KBM-7 (cell line): ENCODE measurements at places on chromosomes 5 and 9.

- no peak for DNase-seq
Measured at GRCh38 chr9:136901516-136902258, 15.4 kb downstream of the TRAF2 start.

DNA sequence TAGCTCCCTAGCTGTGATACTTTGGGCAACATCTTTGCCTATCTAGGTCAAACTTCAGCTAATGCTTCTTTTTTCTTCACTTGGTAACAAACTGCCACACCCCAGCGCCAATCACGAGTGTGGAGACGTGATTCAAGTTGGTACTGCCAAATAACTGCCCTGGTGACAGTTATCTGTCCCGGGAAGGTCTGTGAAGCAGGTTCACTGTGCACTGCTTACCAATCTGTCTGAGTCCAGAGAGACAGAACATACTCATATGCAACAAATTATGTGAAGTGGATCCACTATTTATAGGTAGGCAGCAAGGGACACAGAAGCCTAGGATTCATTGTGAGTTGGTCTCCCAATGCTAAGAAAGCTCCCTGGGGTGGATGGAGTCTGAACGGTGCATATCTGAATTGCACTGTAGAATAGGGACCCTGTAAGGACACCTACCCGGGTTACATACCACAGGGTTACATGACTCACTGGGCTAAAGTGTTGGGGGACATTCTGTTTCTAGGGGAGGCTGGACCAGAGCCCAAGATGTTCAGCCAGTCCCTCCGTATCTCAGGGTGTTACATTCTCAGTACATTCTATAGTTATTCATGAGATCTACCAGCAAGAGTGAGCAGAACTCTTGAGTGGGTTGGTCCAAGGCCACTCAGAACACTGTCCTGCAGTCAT, 95.4 kb upstream of the STC2 start:
- DNase-seq = no peak

- DNase-seq = no peak
Measured at GRCh38 chr5:1497795-1498622, 25.8 kb downstream of the LPCAT1 start.

DNA sequence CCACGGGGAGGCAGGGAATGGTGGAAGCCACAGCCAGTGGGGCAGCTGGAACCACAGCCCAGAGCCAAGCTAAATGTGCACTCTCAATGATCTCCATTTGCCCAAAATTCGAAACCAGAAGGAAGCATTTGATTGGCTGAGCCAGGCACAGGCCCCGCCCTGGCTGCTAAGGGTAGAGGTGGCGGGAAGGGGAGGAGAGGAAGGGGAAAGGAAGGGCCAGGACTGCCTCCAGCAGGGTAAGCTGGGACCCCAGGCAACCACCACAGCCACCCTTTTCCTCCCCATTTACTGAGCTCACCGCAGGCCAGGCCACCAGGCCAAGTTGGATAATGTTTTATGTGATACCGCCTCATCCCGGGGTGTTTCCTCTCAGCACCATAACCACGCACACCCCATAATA, 100.3 kb upstream of the RAPGEF1 start:
- no peak for DNase-seq

GRCh38 chr5:152855441-152855840, 450.4 kb upstream of the NMUR2 start:
- peak; percentile 2 for DNase-seq

DNA sequence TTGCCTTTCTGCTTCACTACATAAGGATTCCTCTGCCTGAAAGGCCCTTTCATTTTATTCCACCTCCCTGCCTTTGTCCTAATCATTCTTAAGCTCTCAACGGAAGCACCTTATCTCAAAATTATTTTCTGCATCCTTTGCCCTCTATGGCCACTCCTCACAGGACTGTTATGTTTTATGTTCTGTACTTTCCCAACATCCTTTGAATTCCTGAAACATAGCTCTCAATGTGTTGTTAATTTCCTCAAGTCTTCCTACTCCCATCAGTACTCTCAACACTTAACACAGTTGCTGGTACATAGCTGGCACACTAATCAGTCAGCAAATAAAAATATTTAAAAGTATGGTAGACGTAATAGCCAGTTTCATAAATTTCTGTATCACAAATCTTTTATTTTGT, 193.0 kb downstream of the RFX3 start:
- no peak for DNase-seq

- no peak for DNase-seq
Measured at GRCh38 chr5:109335114-109335513, 74.7 kb downstream of the PJA2 start.

DNA sequence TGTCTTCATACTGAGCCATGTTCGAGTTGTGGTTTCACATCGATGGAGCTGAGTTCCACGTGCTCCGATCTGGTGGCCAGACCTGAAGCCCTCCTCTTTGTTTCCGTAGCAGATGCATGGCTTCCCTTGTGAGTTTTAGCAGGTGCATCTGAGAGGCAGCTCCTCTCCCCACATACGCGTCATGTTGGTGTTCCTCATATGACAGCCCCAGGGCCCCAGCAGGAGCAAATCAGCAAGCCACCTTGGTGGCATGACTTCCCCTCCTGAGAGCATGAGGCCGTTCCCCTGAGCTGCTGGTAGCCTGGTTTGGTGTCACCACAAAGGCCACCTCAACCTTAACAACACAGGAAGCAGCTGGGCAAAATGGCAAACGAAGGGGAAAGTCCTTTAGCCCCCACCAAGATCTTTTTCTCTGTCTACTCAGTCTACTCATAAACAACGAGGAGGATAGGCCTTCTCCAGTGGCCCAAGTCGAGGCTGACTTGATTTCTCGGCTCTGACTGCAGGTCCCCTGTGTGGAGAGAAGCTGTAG, 5.9 kb downstream of the CYFIP2 start:
- DNase-seq = peak; percentile 96

DNA sequence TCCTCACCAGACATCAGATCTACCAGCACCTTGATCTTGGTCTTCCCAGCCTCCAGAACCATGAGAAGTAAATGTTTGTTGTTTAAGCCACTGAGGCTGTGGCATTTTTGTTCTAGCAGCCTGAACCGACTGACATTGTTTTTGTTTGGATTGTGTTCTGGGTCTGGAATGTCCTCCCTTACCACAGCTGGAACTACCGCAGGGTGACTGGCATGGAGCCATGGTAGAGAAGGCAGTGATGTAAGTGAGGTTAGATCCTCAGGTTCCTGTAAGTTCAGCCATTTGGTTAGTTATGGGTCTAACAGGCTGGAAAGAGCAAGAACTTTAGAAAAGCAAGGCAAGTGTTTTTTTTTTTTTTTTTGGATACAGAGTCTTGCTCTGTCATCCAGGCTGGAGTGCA, 209.3 kb downstream of the DAB2IP start:
- no peak for DNase-seq

DNA sequence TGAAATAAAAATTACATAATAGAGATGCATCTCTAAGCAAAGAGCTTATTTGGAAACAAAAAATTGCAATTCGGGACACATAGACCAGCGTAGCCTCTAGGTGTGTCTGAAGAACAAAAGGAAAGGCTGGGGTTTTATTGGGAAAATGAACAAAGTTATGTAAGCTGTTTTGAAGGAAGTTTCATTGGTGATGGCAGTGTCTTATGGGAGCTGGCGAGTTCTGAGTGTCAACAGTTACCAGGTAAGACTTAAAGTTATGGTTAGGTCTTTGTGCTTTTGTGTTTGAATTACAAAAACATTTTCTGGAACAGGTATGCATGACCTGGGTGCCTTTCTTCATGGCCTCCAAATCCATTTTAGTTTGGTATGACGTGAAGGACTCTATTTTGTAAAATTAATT, 48.9 kb downstream of the SLC27A6 start:
- DNase-seq = no peak

DNA sequence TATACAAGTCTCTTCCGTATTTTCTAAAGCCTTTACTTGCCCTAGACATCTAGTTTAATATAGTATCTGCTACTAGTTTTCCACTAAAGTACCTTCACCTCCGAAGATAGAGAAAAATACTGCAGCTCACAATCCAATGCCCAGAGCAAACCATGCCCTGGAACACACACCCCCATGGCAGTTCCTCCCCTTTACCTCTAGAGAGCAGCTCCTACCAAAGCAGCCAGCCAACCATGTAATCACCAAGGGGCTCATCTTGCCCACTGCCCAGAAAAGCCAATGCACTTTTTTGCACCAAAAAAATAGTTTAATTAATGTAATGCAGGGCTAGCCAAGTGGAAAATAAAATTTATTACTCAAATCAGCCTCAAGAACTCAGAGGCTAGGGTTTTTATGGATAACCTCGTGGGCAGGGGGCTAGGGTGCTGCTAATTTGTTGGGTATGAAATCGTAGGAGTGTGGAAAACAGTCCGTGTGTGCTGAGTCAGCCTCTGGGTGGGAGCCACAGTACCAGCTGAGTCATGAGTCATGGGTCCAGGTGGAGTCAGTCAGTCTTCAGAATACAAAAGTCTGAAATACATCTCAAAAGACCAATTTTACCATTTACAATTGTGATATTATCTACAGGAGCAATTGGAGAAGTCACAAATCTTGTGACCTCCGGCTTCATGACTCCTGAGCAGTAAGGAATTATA, 120.1 kb upstream of the ACO1 start:
- no peak for DNase-seq

DNA sequence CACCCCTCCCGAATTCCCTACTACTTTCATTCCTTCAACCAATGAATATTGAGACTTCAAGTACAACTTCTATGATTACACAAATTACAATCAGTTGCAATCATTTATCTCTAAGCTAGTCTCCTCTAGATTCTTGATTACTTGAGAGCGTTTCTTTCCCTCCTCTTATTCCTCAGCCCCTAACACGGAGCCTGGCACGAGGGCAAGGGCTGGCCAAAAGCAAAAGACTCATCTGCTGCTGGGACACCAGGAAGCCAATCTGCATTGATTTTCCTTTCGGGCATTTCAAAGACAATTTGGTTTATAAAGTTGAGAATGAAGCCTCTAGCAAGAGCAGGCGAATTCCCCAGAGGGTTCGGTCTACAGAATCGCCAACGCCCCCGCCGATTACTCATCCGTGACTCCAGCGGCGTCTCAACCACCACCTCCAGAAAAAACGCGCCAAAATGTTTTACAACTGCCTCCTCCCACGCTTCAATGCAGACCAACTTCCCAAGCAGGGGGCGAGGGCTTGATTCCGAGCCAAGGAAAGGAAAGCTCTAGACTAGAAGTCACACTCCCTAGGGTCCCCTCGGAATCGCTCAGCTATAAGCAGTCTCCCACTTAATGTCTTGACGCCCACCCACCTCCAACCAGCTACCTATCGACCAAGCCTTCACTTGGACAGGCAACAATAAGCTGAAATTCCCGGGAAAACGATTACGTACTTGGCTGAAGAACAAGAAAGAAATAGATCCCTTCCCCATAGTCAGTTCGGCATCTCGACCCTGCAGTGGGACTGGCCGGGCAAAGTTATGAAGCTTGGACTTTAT, 1.5 kb downstream of the PCSK1 start:
- no peak for DNase-seq

DNA sequence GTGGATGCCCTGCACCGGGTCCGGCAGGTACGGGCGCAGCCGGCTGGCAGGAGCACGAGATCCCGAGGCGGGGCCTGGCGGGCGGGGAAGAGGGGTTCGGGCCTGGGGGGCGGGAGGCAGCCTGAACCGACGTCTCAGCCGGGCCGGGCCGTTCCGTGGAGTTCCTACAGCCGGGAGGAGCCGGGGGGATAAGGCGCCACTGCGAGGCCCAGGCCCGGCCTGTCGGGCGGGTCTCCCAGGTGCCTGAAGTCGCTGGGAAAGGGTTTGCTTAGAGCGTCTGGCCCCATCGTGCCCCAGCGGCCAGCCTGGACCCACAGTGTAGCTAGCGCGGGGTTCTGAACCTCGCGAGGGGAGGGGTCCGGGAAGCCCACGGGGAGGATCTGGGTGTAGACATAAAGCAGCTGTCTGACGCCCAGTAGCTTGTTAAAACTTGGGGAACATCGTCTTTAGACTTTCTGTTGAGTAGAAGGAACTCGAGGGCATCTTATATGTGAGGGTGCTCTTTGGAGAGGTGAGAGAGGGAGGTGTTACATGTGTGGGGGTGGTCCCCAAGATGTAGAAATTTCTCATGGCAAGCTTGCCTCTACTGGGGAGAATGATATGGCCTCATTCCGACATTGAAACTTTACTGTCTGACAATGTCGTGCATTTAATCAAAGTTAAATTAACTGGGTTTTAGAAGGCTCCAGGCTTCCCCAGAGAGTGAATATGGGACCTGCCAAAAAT, 524 bp downstream of the FUBP3 start:
- peak; percentile 5 for DNase-seq

DNA sequence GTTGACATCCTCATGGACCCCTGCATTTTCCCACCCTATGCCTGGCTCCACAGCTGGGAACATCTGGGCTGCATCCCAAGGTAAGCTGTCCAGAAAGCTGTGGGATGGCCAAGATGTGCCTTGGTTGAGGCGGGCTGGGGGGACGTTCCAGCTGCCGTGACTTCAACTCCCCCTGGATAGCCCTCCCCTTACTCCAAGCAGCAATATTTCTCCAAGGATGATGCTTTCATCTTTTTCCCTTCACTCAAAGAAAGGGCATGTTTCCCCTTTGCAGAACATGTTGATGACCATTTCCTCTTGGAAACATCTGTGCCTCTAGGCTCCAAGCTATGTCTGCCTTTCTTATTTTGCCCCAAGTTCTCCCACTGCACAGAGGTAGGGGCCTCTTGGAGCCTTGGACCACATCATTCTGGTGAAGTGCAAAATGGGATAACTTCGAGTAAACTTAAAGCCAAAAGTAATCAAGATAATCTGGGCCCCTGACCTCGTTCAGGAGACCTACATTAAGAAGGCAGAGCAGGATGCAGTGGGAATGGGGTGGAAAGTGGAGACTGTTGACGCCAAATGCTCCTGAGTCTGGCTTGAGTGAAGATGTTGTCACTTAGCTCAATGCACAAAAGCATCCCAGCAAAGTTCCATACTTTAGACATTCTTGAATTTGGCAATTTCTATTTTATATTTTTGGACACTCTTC, 175.2 kb downstream of the GAS1 start:
- no peak for DNase-seq

DNA sequence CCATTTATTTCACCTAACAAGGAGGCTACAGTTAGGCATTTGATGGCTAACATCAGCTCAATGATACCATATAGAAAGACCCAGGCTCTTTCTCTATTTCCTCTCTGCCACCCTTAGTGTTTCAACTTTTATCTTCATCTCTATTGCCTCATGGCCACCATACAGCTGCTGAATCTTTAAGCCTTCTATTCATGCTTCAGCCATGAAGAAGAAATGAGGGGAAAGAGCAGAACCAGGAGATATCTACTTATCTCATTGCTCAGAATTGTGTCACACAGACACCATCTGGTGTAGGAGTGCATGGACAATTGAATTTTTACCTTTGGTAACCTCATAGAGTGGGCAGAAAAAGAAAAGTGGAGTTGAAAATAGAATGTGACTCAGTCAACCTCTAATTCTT, 6.7 kb downstream of the GAPT start:
- no peak for DNase-seq

GRCh38 chr9:106305428-106306133, 557.4 kb upstream of the ZNF462 start:
- DNase-seq = no peak

- no peak for DNase-seq
Measured at GRCh38 chr5:41186143-41186542, 27.2 kb downstream of the C6 start.

- DNase-seq = no peak
Measured at GRCh38 chr9:127680846-127681245, 25.9 kb upstream of the CFAP157 start.

- DNase-seq = no peak
Measured at GRCh38 chr5:129689045-129689444, 58.8 kb upstream of the MINAR2 start.
